ENCODE measurements at places on chromosomes 3 and 15.

- DNase-seq, result no peak
These were observed 8.3 kb upstream of the ATP8B4 start for GRCh38 chr15:50127255-50127777.

DNA sequence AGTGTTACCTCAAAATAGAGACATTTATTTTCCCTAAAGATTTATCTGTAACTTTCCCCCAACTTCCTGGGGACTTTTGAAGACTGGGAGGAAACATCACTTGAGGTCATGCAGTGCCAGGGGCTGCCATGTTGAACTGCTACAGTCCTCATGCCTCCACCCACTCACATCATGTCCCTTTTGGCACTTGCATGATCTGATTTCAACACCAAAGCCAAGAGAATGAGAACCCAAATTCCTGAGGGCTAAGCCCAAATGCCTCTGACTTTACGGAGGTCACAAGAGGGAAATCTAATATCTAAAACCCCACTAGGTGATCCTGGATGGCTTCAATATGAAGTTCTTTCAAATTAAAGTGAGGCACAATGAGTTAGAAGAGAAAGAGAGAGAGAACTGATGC lies 213.1 kb downstream of the NTRK3 start:
- no peak for DNase-seq

- peak; percentile 71 for DNase-seq
These were observed 71.3 kb downstream of the RAB11A start for GRCh38 chr15:65940618-65940909.

- no peak for DNase-seq
These were observed 262.6 kb upstream of the ZNF385D start for GRCh38 chr3:22013641-22014040.

DNA sequence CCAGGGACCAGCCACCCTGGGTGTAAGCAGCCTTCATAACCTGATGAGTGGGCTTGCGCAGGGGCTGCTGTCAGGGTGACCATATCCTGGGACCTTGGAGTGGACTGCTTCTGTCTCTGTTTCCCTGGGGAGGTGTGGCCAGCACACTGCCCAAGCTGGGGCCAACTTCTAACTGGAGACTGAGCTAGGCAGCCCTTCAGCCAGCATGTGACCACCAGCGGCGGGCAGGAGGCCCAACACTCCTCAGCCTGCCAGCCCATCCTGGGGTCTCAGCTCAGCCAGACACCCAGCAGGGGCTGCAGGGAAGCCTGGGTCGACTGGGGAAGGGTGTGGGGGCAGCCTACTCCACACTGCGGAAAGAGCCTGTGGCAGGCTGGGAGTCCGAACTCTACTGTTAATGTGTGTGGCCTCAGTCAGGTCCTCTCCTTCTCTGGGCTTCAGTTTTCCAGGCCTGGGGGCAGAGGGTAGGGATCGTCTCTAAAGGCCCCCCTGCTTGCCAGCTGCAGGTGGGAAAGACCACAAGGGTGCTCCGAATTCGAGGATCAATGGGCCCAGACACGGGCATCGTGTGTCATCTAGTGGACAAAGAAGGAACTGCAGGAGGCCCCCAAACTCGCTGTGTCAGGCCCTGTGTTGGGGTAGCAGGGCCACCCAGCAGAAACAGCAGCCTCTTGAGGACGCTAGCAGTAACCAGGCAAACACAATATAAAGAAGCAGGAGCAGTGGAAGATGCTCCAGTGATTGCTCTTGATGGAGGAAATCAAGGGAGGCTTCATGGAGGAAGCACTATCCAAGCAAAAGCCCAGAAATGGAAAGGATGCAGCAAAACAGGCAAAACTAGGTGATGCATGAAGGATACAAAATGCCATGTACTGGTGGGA lies 2.0 kb upstream of the SEMA3G start:
- no peak for DNase-seq

DNA sequence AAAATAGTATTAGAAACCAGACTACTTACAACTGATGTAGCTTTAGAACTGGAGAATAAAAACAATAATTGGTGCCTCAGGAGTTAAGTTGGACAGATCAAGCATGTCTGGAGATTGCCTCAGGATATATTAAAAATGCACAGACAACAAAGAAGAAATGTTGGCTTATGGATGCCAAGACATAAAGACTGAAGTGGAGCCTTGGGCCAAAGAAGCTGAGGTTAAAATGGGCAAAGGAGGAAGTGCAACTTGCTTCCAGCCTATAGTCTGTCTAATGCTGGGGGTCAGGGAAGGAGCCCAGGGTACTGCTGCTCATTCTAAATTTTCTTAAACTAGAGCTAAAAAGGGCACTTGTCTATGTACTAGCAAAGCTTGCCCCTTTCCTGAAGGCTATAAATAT lies 77.5 kb downstream of the ESYT3 start:
- DNase-seq, result no peak

- no peak for DNase-seq
These were observed 42.3 kb downstream of the ADCY5 start for GRCh38 chr3:123406598-123406997.

DNA sequence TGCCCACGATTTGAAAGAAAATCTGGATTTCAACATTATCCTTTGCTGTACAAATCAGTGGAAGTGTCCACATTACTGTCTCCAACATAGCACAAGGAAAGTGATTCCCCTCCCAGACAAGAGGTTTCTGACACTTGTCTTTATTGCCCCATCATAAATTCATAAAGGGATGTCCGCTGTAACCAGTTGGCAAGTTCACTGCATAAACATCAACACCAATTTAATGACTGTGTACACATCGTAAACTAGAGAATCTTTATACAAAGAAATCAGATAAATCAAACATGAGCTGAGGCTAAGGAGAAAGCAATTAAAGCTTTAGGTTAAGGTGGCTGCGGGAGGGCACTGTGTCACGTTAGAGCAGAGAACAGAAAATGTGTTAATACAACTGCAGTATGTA lies 129.8 kb downstream of the MEIS2 start:
- DNase-seq, result no peak

GRCh38 chr3:158451405-158452055 lies 119.5 kb upstream of the MLF1 start:
- DNase-seq, result no peak

- no peak for DNase-seq
These were observed 102.1 kb upstream of the CHRM5 start for GRCh38 chr15:33866101-33866737.

DNA sequence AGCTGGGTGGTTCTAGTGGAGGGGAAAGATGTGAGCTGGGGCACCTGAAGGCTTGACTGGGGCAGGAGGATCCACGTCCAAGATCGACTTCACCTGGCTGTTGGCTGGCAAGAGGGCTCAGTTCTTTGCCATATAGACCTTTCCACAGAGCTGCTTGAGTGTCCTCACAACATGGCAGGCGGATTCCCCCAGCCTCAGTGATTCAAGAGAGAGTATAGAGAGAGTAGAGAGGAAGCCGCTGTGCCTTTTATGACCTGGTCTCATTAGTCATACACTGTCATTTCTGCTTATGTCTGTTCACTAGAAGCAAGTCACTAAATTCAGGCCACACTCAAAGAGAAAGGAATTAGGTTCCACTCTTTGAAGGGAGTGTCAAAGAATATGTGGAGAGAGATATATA lies 101.6 kb downstream of the APBA2 start:
- DNase-seq, result no peak

DNA sequence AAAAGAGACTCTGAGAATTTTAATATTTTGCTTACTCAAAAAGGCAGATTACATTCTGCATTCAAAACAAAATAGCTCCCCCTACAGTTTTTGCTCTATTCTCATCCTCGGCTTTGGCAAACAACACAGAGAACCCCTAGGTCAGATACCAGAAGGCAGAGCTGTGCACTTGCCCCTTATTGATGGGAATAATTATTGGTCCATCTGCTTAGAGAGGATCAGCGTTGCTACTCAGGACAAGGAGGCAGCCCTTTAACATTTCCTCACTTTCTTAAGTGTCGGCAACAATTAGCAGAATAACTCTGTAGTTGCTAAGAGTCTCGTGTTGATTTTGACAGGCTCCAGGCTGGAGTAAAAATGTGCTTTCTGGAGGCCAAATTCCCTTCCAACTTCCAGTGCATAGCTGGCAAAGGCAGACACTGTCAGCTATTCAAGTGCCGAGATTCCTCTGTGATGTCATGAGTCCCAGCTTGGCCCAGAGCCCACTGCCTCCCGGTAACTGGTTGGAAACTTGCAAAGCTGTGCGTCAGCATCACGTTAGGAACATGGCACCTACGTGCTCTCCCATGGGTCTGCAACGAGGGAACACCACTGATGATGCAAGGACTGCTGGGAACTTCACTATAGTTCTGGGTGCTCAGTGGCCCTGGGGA lies 482.7 kb upstream of the ADAMTS9 start:
- peak; percentile 21 for DNase-seq

DNA sequence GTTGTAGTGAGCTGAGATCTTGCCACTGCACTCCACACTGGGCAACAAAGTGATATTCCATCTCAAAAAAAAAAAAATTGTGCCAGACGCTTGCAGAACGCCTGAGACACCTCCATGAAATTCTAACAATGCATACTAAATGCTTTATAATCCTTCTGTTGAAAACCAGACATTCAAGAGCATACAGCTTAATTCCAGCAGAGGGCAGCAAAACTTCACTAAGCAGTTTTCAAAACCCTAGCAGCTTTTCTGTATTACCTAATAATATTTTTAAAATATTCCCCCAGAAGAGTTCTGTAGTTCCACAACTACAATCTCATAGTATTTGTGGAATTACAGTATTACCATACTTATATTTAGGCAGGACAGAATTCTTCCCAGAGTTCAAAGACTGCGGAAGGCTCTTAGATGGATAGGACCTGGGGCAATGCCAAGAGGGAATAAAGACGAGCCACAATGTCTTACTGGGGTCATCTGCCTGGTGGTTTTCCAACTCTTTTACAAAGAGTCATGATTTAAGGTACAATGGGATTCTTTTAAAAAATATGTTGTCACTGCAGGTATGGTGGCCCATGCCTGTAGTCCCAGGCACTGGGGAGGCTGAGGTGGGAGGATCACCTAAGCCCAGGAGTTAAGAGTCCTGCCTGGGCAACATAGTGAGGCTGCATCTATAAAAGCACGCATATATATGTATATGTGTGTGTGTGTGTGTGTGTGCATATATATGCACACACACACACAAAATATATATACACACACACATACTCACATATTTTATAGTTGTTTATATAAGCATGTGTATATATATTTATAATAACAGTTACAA lies 19.6 kb upstream of the TASOR start:
- DNase-seq, result peak; percentile 68

GRCh38 chr15:43932907-43933306 lies 106.1 kb downstream of the WDR76 start:
- DNase-seq, result no peak

DNA sequence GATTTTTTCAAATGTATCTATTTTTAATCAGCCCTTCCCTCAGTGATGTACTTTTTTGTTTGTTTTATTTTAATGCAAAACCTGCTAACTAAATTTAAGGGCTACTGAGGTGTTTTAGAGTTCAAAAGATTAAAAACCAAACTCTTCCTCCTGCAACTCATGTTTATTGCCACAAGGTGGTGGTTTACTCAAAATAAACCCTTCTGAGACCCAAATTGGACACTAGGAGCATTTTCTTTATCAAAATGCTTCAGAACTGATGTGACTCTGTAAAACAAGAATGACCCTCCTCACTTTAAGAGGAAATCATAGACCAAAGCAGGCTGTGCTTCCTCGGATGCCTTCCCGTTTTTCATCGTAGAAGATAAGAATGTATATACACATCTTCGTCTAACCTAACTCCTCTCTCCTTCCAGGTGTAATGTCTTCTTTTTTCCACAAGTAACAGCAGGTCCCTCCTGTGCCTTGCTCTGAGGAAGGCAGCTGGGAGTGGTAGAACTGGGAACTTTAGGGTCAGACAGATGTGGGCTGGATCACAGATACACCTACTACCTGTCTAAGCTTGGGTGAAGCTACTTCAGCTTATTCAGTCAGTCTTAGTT lies 2.9 kb upstream of the NME9 start:
- DNase-seq, result peak; percentile 47

DNA sequence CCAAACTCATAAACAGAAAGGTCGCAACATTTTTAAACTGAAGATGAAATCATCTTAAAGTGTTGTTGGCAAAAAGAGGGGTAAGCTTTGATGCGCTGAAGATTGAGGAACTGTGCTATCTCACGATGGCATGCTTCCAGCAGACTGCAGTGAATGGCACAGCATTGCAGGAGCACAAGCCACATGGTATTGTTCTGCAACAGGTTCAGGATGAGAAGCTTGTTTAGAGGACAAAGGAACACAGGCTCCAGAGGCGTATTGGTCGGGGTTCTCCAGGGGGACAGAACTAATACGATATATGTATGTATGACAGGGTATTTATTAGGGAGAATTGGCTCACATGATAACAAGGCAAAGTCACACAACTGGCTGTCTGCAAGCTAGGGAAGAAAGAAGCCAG lies 13.8 kb upstream of the PLD1 start:
- DNase-seq, result no peak

DNA sequence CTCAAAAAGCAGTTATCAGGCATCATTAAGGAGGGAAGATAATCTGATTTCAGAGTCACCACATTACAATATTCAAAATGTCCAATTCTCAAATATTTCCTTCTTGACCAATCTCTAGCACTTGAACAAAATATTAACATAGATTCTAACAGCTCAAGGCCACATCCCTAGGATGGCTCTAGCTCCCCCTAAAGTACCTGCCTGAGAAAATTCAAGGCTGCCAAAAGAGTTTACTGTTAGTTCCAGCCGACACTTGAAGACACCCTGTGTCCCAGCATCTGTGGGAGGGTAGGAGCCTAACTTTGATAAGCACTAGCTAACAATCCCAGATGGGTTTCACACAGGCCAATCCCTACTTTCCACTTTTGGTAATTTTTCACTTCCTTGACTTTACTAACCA lies 10.4 kb downstream of the NSMCE3 start:
- no peak for DNase-seq

GRCh38 chr3:131349946-131350347 lies 31.6 kb upstream of the NUDT16 start:
- DNase-seq, result peak; percentile 90

DNA sequence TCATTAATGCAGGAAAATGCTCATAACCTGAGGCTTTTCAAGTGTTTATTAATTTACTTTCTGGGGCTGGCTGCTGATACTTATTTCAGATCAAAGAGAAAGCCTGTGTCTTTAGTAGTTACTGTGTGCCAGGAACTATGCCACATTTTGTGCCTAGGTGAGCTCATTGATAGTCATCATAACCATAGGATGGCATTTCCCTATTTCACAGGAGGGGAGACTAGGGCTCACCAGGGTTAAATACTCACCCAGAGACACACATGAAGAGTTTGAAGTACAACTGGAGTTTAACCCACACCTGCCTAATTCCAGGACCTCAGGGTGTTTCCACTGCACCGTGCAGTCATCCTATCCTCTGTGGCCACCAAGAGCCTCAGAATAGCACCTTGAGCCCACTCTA lies 264.4 kb upstream of the NR2E3 start:
- DNase-seq, result peak; percentile 46

DNA sequence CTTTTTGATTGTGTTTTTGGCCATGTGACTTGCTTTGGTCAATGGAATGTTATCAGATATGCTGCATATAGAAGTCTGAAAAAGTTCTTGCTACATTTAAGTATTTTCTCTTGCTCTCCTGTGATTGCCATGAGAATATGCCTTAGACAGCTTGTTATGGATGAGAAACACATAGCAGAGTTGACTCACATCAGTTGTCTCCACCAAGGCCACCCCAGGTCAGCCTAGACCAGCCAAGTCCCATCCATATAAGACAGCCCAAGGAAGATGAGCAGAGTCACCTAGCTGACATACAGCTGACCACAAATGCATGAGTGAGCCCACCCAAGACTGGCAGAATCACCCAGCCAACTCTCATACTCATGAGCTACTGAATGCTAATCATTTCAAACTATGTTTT lies 153.0 kb downstream of the THRB start:
- no peak for DNase-seq

- DNase-seq, result no peak
These were observed 10.5 kb upstream of the CRBN start for GRCh38 chr3:3189961-3190360.
